ENCODE measurements at places on chromosomes 2 and 18. TPM values are rescaled to one million over a fixed set of nuclear protein-coding genes. Genes with fewer than 3 reads are reported as not detected.

Gene ARMC9
- total RNA-seq = 45.8 TPM

Gene KLHL41
- 0.31 TPM for total RNA-seq

Gene IL1RL2
- total RNA-seq = not detected

Gene NEMP2
- total RNA-seq = 13.8 TPM

GRCh38 chr2:64704161-64704560 lies 50.4 kb upstream of the SERTAD2 start:
- no peak for DNase-seq

DNA sequence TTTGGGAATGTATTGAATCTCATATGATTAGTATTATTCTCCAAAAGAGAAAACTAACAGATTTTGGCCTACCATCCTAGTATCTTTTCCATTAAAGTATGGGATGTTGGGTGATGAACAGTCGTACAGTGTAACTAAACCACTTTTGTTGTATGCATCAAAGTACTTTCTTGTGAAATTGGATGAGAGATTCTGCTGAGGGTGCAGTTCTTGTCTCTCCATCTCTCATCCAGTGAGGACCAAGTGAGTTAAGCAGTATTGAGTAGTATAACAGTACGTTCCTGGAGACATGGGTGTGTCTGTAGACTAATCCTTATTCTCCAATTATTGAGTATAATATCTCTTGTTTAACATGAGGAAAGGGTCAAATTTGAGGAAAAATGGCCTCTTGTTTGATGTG lies 209.3 kb downstream of the NEDD4L start:
- DNase-seq = no peak

GRCh38 chr18:45151645-45152044 lies 463.6 kb upstream of the SLC14A2 start:
- DNase-seq = no peak

GRCh38 chr2:168633895-168634294 lies 168.5 kb upstream of the NOSTRIN start:
- DNase-seq = no peak

- DNase-seq = no peak
Measured at GRCh38 chr18:30674596-30674995, 367.9 kb downstream of the DSC3 start.

DNA sequence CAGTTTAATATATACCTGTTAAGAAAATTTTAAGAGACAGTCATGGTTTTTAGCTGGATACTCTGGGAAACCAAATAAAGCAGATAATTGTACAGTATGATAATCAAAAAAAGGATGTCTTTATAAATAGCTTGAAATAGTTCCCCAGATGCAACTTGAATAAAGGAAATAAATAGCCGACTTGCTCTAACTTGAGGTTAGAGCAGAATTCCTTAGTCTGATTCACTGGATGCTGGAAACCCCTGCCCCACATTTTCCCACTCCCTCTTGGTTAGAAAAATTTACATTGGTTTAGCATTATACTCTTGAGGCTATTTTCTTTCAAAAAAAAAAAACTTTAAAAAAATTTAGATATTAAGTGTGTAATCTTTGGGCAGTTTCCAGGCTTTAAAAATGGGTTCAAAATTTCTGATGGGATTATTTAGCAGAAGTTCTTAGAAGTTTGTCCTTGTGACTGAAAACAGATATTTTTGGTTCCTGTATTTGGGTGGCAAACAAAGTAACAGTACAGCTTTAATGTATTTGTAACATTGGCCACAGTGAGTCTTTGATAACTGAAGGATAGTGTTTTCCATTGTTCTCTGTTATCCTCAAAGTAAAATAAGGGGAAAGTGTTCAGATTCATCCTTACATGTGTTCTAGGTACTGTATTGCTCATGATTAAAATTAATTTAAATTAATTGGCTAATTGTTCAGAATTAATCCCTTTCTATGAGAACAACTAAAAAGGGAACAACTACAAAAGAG lies 39.6 kb downstream of the ITGAV start:
- no peak for DNase-seq

DNA sequence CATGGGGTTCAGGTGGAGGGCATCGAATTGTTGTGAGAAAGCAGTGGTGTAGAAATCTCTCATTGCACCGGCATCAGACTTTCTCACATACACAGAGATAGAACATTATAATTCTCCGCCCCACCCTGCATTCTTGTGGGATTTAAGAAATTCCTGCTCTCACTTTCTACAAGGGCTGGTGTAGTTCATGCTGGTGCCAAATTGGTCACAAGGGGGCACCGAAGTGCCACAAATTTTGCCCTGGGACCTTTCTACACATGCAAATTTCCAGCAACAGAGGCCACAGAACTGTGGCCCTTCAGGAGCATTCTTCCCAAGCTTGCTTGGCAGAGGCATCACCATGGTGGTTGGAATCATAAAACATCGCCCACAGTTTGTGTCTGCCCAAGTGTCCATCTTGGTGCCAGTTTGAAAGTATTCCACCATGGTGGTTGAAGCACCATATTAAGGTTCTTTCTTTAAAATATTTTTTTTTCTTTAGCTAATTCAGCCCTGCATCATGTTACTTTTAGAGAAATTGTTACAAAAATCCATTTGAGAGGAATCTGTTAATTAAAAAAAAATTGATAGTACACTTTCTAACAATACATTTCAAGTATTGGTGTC lies 521.2 kb upstream of the FANCL start:
- peak; percentile 84 for DNase-seq

DNA sequence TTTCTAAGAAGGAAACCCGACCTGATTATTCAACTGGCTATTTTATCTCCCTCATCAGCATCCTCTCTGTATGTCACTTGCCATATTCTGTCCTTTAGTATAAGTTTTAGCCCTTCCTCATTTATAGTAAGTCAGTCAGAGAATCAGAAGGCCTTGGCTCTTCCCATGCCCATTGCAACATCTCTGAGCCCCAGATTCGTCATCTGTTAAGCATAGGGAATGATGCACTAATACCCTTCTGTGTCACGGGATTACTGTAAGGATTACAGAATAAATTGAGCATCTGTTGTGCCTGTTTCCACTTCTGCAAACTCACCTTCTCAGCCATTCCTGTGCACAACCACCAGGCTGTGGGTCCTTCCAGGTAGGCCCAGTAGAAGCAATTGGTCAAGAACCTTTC lies 258.1 kb upstream of the RAB12 start:
- no peak for DNase-seq
